Ureter (tissue), 1 donor: ENCODE measurements at places on chromosomes 1 and 21.

GRCh38 chr1:204760757-204761156 lies 75.2 kb upstream of the LRRN2 start:
- DNase-seq = no peak

GRCh38 chr1:227191607-227192006 lies 126.7 kb downstream of the CDC42BPA start:
- DNase-seq = no peak

DNA sequence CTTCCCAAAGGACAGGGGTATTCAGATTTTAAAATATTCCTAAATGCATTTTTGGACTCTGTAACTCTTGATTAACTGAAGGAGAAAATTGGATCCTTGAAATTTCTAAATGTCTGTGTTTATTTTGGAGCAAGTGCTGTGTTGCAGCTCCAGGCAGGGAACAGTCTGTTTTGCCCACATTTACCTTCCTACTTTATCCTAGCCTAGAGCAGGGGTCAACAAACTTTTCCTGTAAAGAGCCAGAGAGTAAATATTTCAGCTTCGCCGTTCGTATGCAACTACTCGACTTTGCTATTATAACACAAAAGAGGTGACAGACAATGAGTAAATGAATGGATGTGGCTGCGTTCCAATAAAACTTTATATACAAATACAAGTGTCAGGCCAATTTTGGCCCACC lies 402.2 kb downstream of the GPATCH2 start:
- no peak for DNase-seq

DNA sequence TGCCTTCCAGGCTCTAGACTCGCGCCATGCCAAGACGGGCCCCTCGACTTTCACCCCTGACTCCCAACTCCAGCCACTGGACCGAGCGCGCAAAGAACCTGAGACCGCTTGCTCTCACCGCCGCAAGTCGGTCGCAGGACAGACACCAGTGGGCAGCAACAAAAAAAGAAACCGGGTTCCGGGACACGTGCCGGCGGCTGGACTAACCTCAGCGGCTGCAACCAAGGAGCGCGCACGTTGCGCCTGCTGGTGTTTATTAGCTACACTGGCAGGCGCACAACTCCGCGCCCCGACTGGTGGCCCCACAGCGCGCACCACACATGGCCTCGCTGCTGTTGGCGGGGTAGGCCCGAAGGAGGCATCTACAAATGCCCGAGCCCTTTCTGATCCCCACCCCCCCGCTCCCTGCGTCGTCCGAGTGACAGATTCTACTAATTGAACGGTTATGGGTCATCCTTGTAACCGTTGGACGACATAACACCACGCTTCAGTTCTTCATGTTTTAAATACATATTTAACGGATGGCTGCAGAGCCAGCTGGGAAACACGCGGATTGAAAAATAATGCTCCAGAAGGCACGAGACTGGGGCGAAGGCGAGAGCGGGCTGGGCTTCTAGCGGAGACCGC lies 2.0 kb upstream of the OLIG2 start:
- no peak for DNase-seq

- DNase-seq = no peak
Measured at GRCh38 chr1:5156416-5157120, 502.2 kb downstream of the AJAP1 start.

- no peak for DNase-seq
Measured at GRCh38 chr1:6961905-6962477, 176.7 kb downstream of the CAMTA1 start.

DNA sequence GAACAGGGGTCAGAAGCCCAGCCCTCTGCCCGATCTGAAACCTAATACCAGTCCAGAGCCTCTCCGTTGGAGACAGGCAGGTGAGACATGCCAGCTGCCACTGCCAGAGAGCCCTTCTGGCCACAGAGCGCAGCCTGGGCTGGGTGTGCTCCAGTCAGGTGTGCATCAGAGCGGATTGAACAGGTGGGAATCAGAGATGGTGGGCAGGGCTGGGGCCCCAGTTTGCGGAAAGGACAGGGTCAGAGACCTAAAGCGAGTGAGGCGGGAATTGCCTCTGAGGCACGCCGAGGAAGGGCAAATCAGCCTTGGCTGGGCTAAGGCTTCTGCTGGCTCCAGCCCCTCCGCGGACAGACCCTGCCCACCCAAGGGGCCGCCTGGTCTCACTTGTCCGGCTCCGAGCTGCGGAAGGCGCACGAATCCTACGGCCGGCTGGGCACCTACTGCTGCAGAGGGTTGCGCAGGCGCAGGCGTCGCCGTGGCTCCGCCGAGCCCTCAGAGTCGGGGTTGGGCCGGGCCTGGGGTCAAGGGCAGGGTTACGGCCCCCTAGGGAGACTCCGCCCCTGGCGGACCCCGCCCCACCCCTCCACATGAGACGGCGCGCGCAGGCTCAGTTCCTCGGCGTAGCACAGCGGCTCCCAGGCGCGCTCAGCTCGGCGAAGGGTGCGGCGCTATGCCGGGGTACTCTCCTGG lies 10.3 kb downstream of the CPLANE2 start:
- DNase-seq = no peak

DNA sequence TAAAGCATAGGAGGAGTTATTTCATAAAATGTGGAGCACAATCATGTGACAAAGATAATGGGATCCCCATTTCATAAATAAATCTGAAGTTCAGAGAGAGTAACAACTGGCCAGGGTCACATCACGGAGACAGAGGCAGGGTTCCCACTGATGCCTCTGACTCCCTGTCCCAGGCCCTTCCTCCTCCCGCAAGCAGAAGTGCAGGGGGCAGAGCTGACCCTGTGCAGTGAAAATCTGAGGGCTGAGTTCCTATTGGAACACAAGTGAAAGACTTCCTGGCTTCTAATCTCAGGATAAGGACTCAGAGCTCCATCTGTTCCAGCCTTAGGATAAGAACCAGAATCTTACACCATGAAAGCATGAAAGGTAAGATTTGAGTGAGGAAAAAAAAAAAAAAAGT lies 22.0 kb downstream of the SELL start:
- no peak for DNase-seq

GRCh38 chr1:83318366-83318765 lies 680.6 kb downstream of the TTLL7 start:
- DNase-seq = no peak

- DNase-seq = no peak
Measured at GRCh38 chr1:202982715-202983430, 15.8 kb upstream of the CYB5R1 start.

- peak; percentile 55 for DNase-seq
Measured at GRCh38 chr1:8137481-8138244, 111.6 kb upstream of the ERRFI1 start.

DNA sequence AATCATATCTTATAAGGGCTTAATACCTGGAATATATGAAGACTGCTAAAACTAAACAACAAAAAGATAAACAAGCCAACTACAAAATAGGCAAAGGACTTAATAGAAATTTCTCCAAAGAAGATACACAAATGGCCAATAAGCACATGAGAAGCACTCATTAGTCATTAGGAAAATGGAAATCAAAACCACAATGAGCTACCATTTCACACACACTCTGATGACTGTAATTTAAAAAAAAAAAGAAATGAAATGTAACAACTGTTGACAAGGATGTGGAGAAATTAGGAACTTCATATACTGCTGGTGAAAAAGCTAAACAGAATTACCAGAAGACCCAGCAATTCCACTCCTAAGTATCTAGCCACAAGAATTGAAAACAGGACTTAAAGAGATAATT lies 374.2 kb upstream of the ZP4 start:
- no peak for DNase-seq

DNA sequence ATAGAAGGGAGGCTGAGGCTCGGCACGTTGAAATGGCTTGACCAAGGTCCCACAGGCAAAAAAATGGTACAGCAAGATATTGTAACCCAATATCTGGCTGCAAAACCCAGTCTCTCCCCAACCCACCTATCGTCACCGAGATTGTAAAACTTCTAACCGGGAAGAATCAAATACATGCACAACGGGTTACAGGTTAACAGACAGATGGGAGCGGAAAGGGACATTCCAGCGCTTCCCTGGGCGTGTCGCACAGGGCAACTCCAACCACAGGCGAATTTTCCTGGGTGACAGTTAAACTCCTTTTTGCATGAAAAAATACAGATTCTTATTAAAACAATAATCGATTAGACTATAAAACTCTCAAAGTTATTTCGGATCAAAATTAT lies 31.8 kb upstream of the JUN start:
- DNase-seq = no peak

GRCh38 chr1:210264496-210265380 lies 32.1 kb downstream of the SERTAD4 start:
- DNase-seq = no peak

- DNase-seq = no peak
Measured at GRCh38 chr1:238789916-238790667, 596.3 kb upstream of the CHRM3 start.

DNA sequence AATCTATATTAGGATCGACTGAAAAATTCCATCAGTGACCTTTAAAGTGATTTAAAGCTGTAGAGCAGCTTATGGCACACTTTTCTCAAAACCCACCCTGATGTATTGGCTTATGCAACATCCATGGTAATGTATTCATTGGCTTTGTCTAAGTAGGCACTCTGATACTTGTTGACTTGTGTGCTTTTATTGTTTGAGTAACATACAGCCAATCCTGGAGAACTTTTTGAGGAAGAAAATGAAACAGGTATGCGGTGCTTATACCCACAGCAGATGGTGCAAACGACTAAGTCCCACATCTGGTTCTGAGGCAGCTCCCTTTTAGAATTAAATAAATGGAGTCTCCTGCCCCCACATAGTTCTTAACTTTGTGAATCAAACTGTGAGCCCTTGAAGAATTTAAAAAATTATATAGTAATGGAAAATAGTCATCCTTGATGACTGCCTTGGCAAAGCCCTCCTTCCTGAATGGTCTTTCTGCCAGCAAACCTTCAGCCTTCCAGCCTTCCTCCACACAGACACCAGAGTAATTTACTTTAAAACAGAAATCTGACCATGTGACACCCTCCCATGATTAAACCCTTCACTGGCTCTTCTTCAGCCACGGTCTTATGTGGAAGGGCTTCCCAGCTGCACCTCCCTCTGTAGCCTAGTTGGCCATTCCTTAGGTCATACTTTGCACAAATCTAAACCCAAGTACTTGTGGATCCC lies 116.0 kb downstream of the BCAR3 start:
- DNase-seq = no peak

GRCh38 chr1:226644541-226645176 lies 94.4 kb downstream of the ITPKB start:
- no peak for DNase-seq

GRCh38 chr1:13807209-13807608 lies 107.2 kb downstream of the PRDM2 start:
- DNase-seq = no peak

DNA sequence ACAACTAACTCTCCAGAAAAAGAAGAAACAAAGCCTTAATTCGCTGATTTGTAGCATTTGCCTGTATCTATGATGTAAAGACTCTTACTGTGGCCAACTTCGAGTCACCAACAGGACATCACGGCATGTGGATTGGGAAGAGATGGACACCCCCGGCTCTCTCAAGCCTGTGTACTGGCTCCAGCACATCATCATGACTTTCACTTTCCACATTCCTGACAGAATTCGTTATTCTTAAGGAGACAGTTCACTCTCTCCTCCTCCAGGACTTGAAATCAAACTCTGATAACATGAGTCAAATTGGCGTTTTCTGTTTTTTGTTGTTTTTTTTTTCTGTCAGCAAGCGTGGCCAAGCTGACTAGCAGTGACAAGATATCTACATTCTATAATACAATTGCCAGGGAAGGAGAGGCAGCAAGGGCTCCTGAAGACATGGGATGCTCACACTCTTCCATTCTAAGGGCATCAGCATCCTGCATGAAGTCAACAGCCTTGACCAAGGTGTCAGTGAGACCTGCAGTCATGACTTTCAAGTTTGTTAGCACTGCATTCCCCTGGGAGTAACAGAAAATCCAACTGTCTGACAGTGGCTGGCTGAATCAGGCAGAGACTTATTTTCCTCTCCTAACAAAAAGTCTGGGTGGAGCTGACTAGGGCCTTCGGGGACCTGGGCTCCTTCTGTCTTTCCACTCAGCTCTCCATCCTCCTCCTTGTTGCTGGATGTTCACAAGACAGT lies 13.3 kb upstream of the TRAF3IP3 start:
- DNase-seq = no peak

DNA sequence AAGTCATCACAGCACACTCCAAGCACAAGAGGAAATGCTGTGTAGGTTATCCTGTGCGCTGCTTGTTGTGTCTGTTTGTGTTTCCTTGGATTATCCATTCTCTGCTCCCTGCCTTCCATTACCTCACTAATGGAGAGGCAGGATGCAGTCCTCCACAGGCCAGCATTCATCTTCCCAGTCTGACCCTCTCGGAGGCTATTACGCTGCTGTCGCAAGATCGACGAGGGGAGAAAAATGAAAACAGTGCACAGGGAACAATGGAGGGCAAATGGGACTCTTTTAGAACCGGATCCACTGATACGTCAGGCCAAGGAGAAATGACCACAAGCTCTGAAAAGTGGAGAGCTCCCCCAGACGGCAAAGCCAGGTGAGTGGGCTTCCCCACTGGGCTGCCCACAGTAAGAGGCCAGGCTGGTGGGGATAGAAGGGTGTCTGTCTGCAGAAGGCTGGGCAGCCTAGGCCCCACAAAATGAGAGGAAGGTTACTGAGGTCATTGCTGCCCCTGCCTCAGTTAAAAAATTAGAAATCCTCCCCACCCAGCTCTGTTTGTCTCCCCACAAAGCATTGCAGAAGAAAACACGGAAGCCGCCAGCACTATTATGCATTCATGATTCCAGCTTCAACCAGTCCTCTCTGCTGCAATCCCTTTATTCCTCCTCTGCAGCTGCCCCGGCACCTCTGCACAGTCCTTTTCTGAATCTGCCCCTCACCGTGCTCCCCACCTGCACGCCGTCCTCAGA lies 21.7 kb downstream of the LRRN2 start:
- DNase-seq = no peak

DNA sequence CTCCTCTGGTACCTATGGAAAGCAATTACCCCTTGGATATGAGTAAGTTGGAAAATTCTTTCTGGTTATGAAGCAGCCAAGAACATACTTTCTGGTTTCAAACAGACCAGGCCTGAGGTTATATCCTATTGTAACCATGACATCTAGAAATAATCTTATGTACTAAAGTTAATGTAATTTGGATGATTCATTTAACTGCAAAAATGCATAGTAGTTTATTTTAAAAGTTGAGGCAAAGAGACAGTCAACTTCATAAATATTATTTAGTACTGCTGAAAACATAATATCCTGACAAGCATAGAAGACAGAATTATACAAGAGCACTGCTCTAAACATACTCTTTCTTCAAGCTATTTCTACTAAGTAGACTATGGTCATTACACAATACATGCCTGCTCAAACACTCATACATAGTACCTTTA lies 25.5 kb downstream of the ODF2L start:
- DNase-seq = no peak

GRCh38 chr1:213651077-213651476 lies 336.7 kb upstream of the PROX1 start:
- DNase-seq = no peak

DNA sequence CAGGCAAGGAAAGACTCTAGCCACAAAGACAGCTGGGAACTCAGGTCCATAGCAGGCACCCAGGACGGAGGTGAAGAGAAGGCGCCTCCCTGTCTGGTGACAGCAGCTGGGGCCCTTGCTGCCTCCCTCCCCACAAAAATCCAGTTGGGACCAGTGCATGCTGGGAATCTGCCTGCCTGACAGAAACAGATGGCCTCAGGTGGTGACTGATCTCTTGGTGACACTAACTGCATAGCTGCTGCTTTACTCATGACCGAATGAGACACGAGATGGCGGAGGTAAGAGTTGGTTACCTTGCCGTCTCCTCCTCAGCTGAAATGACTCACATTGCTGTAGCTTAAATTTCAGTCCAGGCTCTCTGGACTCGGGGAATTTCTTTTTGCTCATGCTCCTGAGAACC lies 130.3 kb downstream of the FGGY start:
- peak; percentile 77 for DNase-seq

- DNase-seq = no peak
Measured at GRCh38 chr1:177091040-177091439, 73.5 kb downstream of the ASTN1 start.
